AG04449 (cell line): ENCODE measurements at places on chromosomes 11 and 22.

DNA sequence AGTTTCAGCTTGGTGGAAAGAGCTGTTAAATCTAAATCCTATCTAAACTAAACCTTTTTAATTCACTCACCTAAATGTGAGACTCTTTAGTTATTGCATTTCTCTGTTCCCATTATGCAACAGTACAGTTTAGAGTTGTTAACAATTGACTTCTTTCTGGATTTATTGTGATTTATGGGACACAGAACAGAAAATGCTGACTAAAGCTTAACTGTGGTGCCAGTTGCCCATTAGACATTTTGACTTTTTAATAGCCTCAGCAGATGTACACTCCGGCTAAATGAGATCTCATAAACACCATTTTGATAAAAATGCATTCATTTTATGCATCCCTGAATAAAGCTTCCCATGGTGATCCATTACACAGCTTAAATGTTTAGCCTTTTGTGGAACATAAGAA is 356.6 kb downstream of the CASP12 start:
- DNase-seq = no peak

DNA sequence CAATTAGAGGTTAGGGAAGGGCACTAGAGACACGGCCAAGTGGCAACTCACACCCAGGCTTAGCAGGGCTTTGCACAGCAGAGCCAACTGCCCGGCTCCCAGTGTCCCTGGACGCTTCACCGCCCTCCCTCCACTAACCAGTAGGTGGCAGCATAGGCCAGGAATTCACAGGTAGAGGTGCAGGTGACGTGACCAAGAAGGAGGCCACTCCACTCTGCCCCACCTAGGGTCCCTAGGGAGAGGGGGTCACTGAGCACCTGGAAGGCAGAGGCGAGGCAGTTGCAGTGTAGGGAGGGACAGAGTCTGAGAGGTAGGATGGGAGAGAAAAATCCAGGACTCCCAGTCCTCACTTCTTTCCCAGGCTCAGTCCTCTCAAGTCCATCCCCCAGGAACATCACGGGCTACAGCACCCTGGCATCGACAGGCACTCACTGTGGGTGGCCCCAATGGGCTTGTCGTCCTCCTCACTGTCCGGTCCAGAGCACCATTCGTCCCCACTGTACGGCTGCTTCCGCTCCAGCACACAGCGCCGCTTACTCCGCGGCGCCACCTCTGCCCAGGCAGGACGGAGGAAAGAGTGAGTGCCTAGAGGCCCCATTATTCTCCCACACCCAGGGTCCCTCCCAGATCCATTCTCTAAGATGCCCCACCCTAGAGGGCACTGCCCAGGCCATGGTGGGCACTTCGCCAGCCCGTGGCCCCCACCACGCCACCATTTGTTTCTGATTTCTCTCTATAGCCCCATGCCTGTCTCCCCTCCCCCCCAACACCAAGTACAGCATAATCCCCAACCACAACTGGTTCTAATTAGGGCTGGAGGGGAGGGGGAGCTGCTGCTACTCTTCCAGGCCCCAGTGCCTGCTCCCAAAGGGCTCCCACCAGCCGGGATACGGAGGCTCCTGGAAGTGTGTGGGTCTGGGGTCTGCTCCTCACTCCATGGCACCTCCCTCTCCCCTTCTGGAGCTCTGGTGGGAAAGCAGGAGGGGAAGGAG is 18.4 kb downstream of the BCL9L start:
- DNase-seq = no peak

DNA sequence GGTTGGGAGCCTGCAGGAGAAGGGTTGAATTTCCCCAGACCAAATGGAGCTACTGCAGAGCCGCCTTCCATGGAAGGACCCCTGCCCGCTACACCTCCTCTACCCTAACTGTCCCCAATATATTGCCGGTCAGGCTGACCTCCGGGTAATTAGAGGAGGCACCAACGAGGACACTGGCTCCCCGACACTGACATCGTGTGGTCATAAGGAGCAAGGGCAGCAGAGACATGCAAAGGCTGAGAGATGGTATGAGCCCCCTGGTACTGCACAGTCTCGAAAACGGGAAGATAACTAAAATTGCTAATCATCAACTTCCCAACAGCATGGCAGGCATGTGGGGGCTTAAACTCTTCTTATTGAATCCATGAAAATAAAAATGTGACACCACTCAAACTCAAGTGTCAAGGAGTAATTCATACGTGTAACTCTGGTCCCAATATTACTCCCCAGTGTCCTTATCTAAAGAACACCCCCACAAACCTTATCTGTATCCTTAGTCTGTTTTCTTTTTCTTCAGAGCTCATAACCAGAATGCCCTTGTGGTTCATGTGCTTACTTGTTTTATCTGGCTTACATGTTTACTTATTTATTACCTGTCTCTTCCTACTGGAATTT is 4.4 kb downstream of the CAVIN3 start:
- DNase-seq = no peak

DNA sequence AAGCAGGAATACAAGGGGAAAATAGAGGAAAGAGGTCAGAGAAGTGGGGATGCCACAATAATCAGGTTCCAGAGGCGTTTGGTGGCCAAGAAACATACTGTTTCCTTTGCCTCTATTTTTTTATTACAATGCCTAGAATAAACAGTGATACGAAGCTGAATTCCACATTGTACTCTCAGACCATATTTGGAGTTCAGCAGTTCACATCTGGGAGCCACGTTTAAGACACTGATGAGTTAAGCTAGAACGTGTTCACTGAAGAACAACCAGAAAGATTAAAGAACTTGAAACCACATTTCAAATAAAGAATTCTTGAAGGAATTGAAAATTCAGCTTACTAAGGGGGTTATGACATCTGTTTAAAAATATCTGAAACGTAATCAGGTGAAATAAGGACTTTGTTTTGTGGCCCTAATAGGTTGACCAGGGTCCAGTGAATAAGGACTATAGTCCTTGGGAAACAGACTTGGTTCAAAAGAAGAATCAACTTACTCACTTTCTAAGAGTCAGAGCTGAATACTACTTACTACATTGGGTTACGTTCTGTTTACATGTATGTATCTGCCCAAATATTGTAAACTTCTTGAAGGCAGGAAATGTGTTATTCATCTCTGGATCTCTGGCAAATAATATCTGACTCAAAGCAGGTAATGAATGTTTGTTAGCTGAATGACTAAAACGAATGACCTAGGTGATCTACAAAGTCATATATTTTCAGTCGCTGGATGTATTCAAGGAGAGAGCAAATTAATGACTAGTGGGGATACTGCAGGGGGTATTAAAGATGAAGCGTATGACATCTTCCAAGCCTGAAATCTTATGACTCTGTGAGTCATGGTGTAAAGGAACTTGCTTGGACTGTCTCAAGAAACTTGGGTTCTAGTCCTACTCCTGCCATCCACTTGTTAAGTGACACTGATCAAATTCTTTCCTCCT is 247.0 kb upstream of the NARS2 start:
- no peak for DNase-seq

DNA sequence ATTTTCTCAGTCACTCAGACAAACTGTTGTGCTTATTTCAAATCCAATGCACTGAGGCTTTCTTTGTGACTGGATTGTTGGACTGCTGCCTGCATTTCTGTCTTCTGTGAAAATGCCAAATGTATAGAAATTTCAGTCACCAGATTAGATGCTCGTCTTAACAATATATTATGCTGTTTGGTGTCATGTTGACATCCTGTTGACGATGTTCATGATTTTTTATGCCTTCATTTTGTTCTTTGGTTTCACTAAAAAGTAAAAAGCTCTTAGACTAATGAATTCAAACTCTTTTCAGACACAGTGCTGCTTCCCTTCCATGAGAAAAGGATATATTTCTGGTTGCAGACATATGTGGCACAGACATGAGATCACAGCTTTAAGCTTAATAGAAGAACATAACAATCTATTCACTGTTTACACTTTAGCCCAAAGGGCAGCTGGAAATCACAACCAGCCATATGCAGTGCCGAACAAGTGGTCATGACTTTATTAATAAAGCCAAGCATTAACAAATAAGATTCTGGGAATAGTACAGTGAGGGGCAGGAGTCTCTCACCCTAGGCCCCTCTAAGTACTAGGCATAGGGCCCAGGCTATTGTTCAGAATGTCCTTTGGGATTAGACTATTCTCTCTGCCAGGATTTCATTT is 9.4 kb upstream of the SOX6 start:
- DNase-seq = no peak

DNA sequence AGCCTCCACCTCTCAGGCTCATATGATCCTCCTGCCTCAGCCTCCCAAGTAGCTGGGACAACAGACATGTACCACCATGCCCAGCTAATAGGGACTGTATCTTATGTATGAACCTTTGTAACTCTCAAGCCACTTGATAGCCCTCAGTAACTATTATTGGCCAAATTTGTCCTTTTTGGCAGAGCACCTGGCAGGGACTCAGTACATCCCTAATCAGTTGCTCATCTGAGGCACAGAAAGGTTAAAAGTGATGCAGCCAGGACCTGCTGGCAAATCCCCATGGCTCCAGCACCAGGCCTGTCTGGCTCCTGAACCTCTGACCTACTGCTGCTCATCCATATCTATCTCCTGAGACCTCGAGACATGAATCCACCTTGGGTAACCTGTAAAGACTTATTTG is 21.1 kb upstream of the XBP1 start:
- DNase-seq = no peak

- DNase-seq = no peak
Observed at GRCh38 chr11:31560842-31561476, 51.4 kb downstream of the ELP4 start.

- DNase-seq = no peak
Observed at GRCh38 chr11:75668451-75669297, at the start of gene MAP6. Gene MAP6, minus strand, starts transcription at chr11:75669038. Its CDS starts 669 bp downstream, at chr11:75668369.

DNA sequence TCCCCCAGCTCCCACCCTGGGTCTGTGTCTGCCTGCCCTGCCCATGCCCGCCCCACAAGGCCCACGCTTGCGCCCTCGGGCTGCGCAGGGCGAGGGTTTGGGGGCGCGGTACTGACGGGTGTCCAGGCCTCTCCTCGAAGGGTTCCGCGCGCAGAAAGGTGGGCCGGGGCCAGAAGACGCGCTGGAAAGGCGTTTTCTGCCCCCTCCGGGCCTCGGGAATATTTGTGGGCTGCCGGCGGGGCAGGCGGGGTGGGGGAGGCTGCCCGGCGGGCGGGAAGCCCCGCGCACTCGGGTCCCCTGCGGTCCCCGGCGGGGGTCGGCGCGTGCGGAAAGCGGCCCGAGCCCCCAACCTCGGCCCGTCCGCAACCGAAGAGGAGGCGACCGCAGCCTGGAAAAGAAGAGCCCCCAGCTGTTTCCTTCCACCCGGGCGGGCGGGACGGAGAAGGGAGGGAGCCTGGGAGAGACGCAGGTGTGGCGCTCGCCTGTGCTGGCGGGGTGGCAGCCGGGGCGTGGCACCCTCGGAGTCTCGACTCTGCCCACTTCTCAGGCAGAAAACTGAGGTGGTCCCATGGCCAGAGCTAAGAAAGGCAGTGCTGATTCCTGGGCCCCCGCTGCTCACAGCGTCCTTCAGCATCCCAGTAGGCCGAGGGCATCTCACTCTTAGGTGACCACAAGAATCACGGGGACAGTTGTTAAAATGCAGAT is 59.0 kb downstream of the THAP12 start:
- DNase-seq = no peak

GRCh38 chr22:47323518-47323917 is 561.1 kb downstream of the TBC1D22A start:
- no peak for DNase-seq

DNA sequence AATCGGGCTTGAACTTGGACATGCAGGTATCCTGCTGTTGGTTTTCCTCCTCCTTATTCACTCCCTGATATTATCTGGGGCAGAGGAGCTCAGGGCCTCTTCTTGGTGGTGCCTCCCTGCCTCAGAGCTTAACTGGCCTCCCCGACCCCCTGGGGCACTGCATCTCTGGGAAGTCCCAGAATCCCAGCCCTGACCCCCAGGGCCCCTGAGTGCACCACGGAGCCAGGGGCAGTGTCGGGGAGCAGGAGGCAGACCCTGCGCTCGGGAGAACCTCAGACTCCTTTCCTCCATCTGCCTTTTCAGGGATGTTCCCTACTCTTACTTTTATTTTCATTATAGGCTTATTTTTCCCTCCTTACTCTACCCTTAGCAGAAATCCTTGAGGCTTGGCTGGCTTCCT is 537.0 kb downstream of the BRD1 start:
- DNase-seq = no peak

DNA sequence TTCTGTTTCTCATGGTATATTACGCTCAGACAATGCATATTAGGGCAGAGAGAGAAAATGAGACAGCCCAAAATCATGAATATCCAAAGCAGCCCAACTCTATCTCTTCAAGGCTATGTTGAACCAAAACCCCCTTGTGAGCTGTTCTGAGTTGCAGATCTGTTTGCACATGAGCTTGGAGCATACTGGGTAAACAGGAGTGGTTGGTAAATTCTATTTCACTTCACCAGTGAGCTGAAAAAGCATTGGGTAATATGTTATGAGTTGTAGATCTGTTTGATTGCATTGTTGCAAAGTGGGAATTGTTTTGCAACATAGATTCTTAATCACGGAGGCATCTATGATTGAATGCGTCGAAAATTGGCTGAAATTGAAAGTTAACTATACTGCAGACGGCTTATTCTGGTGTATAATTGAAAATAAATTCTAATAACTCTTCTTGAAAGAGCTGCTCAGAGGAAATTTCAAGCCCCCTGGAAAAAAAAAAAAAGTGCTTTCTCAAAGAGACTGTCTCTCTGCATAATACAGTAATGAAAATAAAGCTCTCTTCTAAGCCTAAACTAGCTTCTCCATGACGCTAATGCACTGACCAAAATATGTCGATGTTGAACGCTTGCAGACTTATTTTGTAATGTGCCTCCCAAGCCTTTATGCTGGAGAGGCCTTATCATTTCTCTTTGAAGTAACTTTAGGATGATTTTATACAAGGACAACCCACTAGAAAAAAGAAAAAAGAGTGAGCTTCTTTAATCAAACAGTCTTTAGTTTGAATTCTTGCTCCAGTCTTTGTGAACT is 263.7 kb downstream of the NTM start:
- no peak for DNase-seq

DNA sequence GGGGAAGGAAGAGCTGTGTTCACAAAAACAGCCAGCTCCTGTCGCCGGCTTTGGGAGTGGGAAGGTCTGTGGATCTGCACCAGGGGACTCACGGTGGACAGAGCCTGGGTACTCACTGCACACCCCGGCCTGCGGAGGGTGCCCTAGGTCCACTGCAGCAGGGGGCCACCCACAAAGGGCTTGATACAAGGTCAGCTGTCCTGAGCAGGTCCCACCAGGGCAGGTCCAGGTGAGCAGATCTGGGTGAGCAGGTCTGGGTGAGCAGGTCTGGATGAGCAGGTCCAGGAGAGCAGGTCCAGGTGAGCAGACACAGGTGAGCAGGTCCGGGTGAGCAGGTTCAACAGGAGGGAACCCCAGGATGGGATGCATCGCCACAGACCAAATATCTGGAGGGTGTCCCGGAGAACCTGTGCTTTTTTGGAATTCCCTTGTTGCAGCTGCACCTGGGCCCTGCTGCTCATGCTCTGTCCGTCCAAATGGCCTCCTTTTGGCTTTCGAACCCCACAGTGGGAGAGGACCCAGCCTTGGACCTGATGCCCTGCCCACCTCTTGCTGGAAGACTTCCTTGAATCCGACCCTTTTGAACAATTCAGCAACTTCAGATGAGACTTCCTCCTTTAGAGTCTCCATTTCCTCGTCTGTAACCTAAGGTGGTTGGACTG is 485.3 kb downstream of the TBC1D22A start:
- no peak for DNase-seq

GRCh38 chr22:20244691-20245576 is 23.2 kb downstream of the RTN4R start:
- DNase-seq = no peak
